Urinary bladder (tissue), 4 donors: ENCODE measurements at places on chromosomes 3 and 15. TPM values are rescaled to one million over a fixed set of nuclear protein-coding genes. Genes with fewer than 3 reads are reported as not detected.

GRCh38 chr3:30098243-30098642, 508.2 kb upstream of the TGFBR2 start:
- DNase-seq: no peak

DNA sequence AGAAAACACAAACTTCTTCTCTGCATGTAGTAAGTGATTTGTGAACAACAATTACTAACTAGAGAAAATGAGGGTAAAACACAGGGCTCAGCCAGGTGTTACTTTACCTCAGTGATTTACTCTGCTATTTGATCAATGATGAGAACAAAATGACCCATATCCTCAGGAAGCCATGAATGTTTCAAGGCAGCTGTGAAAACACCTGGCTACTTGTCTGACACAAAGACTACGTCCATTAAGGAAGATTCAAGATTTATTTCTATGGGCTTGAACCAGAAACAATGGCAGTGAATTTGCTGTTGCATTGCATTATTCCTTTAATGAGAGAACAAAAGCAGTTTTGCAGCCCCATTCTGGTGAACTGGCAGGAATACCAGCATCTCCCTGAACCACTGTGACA, 374.6 kb upstream of the ARL6 start:
- DNase-seq: no peak

GRCh38 chr3:184815046-184815930, 3.3 kb downstream of the VPS8 start:
- DNase-seq: no peak

DNA sequence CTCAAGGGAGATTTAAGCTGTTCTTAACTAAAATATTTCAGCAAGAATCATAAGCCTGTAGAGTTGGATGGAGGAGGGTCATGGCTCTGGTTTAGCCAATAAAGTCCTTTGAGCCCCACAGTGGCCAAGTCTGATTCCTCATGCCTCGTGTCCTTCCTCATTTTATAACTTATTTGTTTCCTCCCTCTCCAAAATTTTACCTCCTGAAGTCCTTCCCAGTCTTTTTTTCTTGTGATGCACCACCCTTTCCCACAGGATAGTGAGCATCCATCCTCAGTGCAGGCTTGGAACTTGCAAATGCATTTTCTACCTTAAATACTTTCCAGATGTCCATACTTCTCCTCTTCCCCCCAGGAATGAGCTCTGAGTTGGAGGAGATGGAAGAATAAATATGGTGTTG, 162.7 kb upstream of the AGTR1 start:
- no peak for DNase-seq

GRCh38 chr3:123298903-123299302, 97.2 kb downstream of the SEC22A start:
- DNase-seq: no peak

DNA sequence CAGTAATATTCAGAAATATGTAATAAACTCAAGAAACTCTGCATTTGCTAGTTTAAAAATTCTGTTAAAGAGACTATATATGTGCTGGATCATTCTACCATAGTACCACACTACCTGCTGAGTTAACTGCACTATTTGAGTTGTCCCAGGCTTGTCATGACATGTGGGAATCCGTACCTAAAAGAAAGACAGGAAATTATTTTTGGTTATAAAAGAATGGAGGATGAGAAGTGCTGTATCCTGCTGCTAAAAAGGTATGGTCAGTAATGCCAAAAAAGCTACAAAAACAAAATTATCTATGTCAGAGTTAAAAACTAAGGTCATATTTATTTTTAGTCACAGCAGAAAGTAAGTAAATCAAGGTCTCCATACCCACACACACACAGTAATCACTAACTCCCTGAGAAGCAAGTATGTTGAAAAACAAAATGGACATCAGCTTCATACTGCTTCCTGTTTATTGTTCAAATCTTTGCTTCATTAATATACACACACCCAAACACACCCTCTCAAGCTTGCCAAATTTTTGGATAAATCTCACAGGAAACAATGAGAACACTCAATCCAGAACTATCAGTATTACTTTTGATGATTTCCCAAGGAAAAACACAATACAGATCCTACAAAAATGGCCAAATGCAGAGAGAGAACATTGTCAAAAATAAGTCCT, 33.7 kb downstream of the DENND6A start:
- DNase-seq: no peak

DNA sequence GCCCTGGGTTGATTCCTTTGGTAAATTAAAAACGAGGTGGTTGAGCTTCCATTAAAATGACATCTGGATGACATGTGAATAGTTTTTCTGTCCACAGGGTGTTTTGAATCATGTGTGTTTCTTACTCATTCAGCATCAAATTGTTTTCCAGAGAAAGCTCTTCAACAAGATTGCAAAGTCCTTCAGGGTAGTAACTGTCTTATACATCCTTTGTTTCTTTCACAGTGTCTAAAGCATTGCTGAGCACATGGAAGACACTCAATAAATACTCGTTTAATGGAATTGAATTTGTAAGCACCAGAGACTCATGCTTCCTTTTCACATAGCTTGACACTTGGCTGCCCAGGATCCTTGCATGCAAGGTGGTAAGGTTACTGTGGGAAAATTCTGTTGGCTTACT, 223.1 kb upstream of the CNTN6 start:
- DNase-seq: no peak

GRCh38 chr15:34496207-34496995, 58.8 kb upstream of the GOLGA8A start:
- DNase-seq: no peak

- DNase-seq: no peak
Measured at GRCh38 chr15:65332391-65333147, 28.1 kb downstream of the RNU5B-1 start.

DNA sequence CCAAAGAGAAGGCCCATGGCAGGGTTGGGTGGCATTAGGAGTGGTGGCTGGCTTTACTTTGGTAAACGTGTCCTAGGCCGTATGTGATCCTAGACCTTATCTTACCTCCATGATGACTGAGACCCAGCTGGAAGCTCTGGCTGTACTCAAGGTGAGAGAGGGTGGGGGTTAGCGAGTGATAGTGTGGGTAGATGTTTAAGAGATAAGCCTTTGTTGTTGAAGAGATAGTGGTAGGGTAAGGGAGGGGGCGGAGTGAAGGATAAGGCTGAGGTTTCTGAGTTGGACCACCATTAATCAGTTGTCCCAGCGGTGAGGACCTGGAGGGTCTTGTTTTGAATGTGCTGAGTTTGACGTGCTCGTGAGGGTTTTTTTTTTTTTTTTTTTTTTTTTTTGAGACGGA, 61.5 kb upstream of the ULK4 start:
- DNase-seq: no peak

DNA sequence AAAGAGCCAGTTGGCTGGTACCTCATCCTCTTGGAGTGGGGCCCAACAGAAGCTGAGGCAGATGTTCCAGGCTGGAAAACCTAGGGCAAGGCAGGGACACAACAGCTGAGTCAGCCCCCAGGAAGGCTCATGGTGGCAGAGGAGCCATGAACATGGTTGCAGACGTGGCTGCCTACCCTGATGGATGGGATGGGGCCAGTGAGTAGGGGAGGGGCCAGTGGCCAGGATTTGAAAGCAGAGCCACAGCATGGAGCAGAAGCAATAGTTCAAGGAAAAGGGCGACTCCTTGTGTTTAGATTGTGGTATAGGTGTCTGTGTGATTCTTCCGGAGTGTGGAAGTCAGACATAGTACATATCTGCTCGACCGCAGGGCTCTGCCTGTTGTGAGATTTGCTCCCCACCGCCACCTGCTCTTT, 24.2 kb downstream of the PXYLP1 start:
- DNase-seq: no peak

DNA sequence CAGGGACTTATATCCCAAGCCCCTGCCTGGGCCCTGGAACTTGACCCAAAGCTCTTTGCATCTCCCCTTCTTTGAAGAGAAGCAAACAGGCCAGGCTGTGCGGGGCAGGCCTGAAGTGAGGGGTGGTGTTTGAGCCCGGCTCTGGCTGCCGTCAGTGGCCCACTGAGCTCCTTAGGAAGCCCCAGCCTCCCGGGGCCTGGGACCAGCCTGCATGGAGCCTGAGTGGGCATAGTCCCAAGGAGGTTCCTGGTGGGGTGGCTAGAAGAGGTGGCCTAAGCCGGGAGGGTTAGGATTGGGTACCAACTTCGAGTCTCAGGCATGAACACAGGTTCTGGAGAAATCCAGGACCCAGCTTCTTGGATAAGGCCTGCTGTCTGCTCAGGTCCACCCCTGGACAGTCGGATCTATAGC, 6.4 kb downstream of the TMIE start:
- DNase-seq: no peak

- DNase-seq: no peak
Measured at GRCh38 chr3:149374391-149374790, 3.1 kb downstream of the TM4SF1 start.

DNA sequence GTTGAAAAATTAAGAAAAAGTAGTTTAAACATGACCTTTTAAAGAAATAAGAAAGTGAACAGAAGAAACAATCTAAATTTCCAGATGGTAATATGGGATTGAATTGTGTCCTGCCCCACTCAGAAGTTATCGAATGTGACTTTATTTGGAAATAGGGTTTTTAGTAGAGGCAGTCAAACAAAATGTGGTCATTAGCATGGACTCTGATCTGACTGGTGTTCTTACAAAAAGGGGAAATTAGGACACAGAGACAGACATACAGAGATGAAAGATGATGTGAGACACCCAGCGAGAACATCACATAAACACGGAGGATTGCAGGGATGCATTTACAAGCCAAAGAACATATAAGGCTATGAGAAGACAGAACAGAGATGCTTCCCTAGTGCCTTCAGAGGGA, 73.2 kb downstream of the XRN1 start:
- DNase-seq: no peak

DNA sequence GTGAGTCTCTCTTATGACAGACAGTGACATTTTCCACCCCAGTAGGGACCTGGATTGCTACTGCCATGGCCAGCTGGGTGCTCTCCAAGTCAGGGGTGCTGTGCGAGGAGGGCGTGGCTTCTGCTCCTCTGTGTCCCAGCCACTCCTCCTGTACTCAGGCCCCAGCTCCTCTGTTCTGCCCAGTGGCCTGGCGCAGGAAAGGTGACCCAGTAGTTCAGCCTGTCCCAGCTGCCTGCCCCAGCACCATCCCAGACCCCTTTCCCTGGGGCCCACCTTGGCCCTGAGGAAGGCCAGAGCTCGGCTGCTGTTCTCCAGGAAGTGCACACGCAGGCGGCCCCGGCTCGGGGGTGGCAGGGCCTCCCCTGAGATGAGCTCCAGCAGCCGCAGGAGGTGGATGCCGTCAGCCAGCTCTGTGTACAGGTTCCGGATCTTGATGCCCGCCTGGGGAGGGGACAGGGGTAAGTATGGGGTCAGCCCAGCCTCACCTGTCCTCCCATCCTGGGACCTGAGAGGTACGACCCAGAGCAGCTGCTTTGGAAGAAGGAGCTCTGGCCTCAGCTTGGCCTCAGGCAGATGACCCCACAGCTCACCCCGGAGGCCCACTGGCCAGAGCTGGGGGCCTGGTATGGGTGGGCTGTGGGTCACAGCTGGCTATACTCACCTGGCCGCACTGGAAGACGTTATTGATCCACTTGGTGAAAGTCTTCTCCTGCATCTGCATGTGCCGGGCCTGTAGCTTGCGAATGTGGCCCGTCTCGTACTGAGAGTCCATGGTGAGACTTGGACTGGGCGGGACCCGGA, 1.0 kb downstream of the SPTBN5 start:
- DNase-seq: no peak

GRCh38 chr3:155356594-155357370, 63.3 kb upstream of the STRIT1 start:
- DNase-seq: no peak

GRCh38 chr3:196227121-196227561, 10.8 kb downstream of the SLC51A start:
- no peak for DNase-seq

GRCh38 chr15:86526938-86527690, 447.4 kb downstream of the AGBL1 start:
- no peak for DNase-seq

GRCh38 chr3:138047596-138048158, 37.7 kb downstream of the CLDN18 start:
- no peak for DNase-seq

- DNase-seq: no peak
Measured at GRCh38 chr3:196554205-196554604, 14.1 kb downstream of the WDR53 start.

GRCh38 chr3:150830094-150830681, 67.2 kb upstream of the SIAH2 start:
- no peak for DNase-seq

DNA sequence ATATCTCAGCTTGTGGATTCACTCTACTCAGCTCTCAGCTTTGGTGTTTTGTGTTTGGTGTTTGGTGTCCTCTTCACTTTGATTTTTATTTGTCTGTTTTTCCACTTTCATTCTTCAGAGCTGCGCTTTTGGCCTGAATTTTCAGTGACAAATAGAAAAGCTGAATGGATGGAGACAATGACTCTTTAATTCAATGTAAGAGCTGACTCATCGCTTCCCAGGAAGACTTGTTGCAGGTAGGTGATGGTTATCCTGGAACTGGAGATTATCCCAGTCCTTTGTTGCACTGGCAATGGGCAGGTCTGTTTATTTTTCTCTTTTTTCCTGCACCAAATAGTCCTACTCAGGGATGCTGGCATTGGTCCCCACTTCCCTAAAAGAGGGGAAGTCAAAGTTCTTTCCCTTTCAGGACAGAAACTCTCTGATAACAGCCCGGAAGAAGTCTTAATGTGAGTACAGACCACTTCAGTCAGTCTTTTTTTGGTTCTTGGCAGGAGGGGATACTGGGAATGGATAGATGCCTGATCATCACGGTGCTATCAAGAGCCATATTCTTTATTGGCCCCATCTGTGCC, 12.4 kb upstream of the AEN start:
- DNase-seq: no peak

The EOMES gene
- polyA plus RNA-seq: 0.10 TPM

The COL6A5 gene
- 5.0 TPM for polyA plus RNA-seq

The TEX9 gene
- 1.6 TPM for polyA plus RNA-seq

The DPPA2 gene
- not detected for polyA plus RNA-seq

The P3H2 gene
- polyA plus RNA-seq: 9.8 TPM

The CLDN16 gene
- polyA plus RNA-seq: 0.16 TPM

The CTXND1 gene
- 0.42 TPM for polyA plus RNA-seq

The CCR2 gene
- 2.1 TPM for polyA plus RNA-seq

The PLCH1 gene
- 0.27 TPM for polyA plus RNA-seq
